ENCODE measurements at places on chromosomes 16 and 17. TPM values are rescaled to one million over a fixed set of nuclear protein-coding genes. Genes with fewer than 3 reads are reported as not detected.

Gene ACSM5
- total RNA-seq: not detected

Gene HOXB6
- 4.0 TPM for total RNA-seq

Gene NT5M
- 10.1 TPM for total RNA-seq

Gene CCL5
- 1.5 TPM for total RNA-seq

Gene MLX
- 61.8 TPM for total RNA-seq

Gene ENDOV
- total RNA-seq: 45.6 TPM

Gene CDRT15L2
- not detected for total RNA-seq

Gene AMFR
- 57.1 TPM for total RNA-seq

Gene TBC1D28
- total RNA-seq: not detected
